Non-pigmented ciliary epithelial cell (primary cell): ENCODE measurements at places on chromosomes 3 and 15.
A peak's percentile ranks its signal among the peaks of the same experiment; 100 is the strongest.

- DNase-seq, result no peak
These were observed 77.9 kb upstream of the ARHGEF3 start for GRCh38 chr3:56879436-56880215.

DNA sequence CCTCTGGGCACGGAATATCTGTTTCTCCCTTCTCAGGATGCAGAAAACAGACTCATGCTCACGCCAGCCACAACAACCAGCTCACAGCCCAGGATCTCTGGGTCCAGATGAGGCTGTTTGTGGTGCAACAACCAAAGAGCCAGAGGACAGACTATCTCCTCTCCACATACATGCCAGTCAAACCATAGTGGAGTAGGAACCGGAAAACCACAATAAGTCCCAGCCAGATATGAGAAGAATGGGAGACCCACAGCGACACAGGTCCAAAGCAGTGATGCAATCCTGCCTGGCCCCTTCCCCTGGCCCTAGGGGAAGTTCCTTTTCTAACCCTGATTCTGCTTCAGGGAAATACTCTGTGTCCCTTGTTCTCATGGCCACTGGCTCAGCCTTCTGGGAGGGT lies 27.6 kb downstream of the MEX3B start:
- no peak for DNase-seq

DNA sequence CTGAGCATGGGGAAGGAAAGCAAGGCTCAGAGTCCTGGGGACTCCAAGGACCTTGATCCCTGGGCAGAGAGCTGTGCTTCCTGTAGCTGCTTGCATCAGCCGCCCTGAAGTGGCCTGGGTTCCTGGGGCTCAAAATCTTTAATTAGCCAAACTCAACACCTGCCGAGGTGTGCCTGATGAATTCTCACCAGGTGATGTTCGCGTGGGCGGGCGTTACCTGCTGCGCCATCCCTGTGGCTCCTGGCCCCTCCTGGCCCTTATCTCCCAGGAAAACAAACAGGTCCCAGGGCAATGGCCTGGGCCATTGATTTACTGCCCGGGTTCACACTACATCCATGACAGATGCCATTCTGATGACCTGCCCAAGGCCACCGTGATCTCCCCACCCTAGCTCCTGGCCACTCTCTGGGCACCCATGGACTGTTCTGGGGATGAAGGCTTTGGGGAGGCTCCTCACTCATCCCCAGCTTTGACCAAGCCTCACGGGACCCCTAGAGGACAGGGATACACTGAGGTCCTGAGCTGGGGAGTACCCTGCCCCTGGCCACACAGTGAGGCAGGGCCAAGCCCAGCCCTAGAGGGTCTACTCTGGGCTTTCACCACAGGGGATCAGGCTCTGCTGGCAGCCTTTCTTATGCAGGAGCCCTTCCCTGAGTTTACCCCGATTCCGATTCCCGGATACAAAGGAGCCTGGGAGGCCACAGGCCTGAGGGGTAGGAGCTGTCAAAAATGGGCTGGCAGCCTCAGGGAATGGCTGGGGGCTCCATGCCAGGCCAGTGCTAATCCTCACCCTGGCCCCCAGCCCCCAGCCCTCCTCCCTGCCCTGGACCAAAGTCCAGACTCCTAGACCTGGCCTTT lies 5.7 kb downstream of the SLC38A3 start:
- no peak for DNase-seq

DNA sequence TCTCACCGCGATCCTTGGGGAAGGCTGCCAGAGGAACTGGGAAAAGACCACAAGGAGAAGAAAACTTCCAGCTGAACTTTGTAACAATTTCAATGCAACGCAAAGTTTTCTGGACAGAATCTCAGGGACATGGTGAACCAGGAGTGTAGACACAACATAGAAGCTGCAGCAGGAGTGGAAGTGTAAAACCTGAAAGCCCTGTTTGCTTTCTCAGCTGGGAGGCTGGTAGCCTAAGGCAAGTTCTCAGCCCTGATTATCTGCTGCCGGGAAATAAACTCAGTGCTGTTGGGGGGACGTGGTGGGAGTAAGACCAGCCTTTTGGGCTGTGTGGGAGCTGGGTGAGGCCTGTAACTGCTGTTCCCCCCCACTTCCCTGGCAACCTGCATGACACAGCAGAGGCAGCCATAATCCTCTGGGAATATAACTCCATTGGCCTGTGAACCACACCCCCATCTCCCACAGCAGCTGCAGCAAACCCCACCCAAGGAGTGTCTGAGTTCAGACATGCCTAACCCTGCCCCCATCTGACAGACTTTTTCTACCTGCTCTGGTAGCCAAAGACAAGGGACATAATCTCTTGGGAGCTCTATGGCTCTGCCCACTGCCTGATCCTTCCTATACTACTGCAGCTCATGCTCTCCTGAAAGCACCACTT lies 106.7 kb downstream of the ZNF621 start:
- DNase-seq, result no peak

GRCh38 chr3:121072133-121072532 lies 164.1 kb downstream of the STXBP5L start:
- DNase-seq, result no peak

DNA sequence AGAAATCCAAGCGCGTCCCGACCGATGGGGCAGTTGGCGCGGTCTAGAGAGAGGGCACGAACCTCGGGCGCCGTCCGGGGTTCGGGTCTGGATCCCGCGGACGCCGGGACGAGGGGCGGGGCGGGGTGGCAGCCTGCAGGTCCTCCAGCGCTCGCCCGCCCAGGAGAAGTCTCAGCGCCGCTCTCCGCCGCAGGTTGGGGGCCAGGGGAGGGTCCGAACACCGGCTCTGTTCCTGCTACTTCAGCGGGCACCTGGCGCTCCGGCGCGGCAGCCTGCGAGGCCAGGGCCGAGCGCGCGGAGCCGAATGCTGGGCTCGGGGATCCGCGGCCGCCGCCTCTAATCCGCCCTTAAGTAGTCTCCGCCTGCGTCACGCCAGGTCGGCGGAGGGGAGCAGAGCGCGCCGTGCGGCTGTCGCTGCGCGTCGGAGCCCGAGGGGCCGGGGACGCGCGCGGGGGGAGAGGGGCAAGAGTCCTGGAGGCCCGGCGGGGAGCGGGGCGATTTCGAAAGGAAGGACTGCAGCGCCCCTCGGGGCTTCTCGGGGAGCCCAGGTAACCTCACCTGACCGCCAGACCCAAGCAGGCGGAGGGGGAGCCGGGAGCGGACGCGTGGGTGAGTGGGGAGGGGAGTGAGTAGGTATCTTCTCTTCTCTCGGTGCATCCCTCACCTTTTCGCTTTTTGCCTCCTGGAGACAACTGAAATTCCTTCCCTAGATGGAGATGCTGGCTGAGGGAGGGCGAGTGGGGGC lies at the start of gene GJD2:
Gene GJD2 (minus strand): TSS at position 325 of the 745 bp plus-strand sequence. CDS start 510 bp downstream, outside the sequence.
- DNase-seq, result no peak

DNA sequence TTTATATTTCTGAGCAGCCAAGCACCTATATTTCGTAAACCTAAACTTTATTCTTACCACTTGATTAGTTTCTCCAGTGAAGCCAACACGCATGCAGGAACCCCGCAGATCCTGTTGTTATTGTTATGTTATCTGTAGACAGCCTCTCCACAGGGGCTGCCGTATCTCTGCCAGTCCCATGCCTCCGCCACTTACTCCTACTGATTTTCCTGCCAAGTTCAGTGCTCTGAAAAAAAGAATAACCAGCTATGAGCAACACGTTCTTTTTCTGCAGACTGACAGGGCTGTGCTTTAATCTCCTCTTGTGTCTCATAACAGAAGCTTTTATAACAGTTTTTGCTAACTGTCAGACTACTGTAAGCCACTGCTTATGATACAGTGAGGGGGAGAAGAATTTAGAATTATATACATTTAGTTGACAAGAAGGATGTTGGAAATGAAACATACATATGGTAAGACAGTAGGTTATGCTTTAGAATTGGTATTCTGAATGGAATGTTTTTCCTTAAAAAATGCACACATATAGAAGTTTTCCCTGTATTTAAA lies 347.4 kb downstream of the SI start:
- DNase-seq, result peak; percentile 9

- no peak for DNase-seq
These were observed 94.1 kb downstream of the C3orf70 start for GRCh38 chr3:185058796-185059195.

DNA sequence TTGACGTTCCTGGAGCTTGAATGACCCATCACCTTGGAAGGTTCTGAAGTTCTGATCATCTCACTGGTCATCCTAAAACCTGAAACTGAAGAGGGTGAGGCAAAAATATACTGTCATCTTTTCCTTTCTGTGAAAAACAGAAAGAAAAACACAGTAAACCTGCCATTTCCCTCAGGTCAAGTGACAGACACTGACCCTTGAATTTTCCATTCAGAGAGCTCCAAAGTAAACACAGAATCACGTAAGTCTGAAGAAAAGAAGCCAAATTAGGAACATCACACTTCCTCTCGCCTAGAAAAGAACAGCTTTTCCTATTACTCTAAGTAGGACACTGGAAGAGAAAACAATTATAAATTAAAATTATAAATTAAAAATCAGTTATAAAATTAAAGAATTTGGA lies 78.7 kb upstream of the TGFBR2 start:
- no peak for DNase-seq

DNA sequence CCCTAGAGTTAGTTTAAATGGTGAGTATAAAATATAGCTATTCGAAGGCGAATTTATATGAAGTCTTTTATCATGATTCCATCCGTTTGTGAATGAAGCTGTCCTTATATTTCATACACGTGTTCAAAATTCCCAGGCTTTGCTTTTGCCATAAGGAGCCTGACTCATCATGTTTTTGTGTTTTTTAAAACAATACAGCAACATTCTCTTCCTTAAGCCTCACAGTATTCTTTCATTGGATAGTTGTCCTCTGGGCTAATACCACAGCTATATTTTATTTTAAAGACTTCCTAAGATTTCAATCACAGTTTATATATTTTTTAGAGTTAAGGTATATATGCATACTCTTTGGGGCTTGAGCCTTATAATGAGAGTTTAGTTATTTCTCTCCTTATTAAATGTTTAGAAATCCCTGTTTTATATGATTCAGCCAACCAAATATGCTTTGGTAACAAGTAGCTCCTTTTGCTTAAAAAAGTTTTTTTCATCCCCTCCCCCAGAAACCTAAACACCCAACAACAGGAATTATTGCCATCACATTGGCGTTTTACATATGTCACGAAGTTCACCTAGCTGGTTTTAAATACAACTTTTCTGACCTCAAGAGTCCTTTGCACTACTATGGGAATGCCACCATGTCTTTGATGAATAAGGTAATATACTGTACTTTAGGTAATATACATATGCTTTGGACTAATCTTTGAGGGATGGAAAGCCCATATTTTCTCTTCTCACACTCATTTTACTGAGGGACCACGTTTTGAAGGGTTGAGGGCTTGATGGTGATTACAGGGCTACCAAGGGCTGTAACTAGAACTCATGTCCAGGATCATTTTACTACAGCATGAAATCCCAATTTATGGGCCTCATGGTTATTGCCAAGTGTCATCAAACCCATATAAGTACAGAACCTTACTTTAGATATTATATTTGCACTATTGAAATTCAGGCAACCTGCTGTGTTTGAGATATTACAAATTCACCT lies 28.5 kb downstream of the ST3GAL6 start:
- no peak for DNase-seq

GRCh38 chr3:173027429-173027828 lies 113.6 kb downstream of the SPATA16 start:
- no peak for DNase-seq

DNA sequence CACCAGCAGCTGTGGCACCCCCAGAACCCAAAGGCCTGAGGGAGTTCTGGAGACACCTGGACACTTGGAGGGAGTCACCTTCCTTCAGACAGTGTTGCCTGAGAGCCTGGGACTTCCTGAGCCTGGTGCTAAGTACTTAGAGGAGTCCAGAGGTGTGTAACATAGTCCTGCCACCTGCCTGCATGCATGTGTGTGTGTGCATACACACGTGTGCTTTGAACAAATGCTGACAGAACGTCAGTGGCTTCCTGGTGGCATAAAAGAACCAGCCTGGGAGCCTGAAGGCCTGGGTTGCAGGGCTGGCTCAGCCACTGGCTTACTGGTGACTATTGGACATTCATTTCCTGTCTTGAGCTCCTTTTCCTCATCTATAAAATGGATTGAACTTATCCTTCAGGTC lies 3.2 kb upstream of the CPN2 start:
- no peak for DNase-seq

- no peak for DNase-seq
These were observed 27.4 kb downstream of the PPARG start for GRCh38 chr3:12316253-12316652.

- DNase-seq, result no peak
These were observed 96.1 kb downstream of the FOXP1 start for GRCh38 chr3:71487418-71487817.

GRCh38 chr3:104069114-104069513 lies 1297.6 kb upstream of the ALCAM start:
- DNase-seq, result no peak

DNA sequence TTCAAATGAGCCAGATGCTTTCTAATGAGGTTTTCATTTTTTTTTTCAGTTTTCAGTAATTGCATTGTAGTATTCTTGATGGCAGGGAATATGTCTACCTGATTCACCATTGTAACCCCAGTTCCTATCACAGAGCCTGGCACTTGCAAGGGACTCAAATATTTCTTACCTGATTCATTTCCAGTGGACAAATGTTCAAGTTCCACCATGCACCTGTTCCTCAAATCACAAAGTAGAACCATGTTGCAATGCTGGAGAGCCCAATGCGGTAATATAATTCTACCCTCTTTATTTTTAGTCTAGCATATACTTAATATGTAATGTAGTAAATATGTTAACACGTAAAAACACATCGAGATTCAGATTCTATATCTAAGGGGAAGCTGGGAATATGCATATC lies 722.6 kb downstream of the AGBL1 start:
- DNase-seq, result no peak

GRCh38 chr3:122377975-122378374 lies 5.1 kb downstream of the MIX23 start:
- no peak for DNase-seq

GRCh38 chr3:12965999-12966846 lies 107.0 kb downstream of the IQSEC1 start:
- no peak for DNase-seq

- no peak for DNase-seq
These were observed 256.2 kb upstream of the TBL1XR1 start for GRCh38 chr3:177453451-177453844.
